ENCODE measurements at places on chromosomes 5 and 9. TPM values are rescaled to one million over a fixed set of nuclear protein-coding genes. Genes with fewer than 3 reads are reported as not detected.
A peak's percentile ranks its signal among the peaks of the same experiment; 100 is the strongest.

DNA sequence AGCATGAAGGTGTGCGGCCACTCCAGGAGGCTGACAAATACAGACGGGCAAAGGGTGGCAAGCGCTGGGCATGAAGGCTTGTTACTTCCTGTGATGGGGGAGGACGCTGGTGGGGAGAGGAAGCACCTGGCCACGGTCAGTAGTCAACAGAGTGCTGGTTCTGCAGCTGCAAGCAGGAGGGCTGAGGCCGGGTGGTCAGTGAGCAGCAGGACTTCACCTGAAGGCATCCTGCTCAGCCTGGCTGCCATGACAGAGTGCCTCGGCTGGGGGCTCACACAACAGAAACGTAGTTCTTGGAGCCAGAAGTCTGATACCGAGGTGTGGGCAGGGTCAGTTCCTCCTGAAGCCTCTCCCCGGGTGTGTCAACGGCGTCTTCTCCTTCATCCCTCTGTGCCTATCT is 118.6 kb upstream of the IRX4 start:
- DNase-seq = no peak

The ANKRD18B gene
- 0.13 TPM for total RNA-seq

The CDH9 gene
- not detected for total RNA-seq

DNA sequence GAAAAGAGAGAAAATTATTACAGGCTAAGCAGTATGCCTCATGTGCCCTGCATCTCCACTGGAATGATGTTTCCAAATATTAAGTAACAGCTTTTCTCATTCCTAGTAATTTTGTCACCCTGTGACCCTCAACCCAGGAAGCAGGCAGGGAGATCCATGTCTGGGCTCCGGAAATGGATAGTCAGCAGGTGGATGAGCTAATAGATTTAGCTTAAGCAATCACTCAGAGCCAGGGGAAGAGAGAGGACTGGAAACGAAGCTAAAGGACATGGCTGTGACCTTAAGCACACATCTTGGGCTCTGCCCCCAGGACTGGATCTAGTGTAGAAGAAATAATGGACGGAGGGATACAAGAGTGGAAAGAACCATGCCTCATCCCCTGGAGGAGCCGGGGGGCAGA is 89.5 kb downstream of the ARSB start:
- DNase-seq = no peak

GRCh38 chr9:19102181-19102630 is 498 bp downstream of the HAUS6 start:
- DNase-seq = no peak

The RNF180 gene
- 2.9 TPM for total RNA-seq

The TXNDC8 gene
- not detected for total RNA-seq

DNA sequence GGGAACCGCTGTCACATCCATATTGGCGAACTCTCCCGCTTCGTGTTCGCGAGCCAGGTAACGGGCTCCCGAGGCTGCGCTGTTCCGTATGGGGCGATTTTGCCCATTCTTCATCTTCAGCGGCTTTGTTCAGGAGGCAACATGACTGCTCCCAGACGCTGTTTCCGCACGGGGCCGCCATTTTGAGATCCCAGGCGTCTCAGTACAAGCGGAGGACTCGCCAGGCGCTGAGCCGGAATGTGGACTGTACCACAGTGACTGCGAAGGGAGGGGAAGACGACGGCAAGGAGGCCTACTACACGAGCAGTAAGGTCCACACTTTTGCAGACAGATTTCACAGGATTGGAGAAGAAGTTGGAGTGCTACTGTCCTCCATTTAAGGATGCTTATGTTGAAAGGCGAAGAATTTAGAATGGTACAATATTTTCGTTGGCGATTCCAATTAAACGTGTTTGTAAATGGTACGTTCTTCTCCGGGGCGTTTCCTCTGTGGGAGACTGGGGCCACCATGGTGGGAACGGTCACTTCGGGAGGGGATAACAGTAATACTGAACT is 41.6 kb upstream of the ZNF300 start:
- peak; percentile 70 for DNase-seq

The PTGS1 gene
- 1.8 TPM for total RNA-seq

GRCh38 chr9:35743452-35743851 is 5.6 kb downstream of the GBA2 start:
- no peak for DNase-seq

The SLC34A3 gene
- not detected for total RNA-seq

The INSYN2B gene
- total RNA-seq = 1.4 TPM

The ARL15 gene
- total RNA-seq = 39.0 TPM

DNA sequence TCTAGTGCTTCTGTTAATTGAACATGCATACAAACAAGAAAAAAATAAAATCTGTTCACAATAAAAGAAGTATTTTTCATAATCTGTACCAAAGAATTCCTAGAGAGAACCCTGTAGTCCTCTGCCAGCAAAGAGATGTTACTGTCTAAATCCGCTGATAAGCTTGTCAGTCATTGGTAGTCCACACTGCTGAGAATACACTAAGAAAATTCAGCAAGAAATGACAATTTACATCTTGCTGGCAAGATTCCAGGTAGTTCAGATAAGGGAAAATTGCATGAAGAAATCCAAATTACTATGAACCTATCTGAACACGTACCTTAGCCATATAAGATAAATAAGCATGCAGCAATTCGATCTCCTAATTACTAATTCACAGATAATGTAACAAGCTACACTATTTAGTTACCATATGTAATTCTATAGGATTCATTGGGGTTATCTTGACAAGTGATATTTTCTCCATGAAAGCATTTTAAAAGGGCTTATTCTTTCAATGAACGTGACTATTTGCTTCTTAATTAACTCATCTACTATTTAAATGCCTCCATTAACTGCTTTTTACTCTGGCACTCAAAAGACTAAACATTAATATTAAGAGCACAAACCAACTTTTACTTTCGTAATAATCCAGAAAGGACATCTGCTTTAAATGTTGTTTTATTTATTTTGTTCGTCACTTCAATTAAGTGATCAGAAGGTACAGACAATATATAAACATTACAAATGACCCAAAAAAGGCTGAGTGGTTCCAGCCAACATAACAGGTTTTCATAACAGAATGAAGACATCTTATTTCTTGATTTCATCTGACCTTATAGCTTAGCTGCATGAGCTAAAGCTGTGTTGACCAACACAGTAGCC is 9.7 kb downstream of the MPDZ start:
- peak; percentile 10 for DNase-seq

The MTREX gene
- 49.0 TPM for total RNA-seq

GRCh38 chr9:78103971-78104433 is 72.4 kb upstream of the GNAQ start:
- DNase-seq = no peak

The BNC2 gene
- total RNA-seq = 4.5 TPM

The PHYHD1 gene
- 0.26 TPM for total RNA-seq

DNA sequence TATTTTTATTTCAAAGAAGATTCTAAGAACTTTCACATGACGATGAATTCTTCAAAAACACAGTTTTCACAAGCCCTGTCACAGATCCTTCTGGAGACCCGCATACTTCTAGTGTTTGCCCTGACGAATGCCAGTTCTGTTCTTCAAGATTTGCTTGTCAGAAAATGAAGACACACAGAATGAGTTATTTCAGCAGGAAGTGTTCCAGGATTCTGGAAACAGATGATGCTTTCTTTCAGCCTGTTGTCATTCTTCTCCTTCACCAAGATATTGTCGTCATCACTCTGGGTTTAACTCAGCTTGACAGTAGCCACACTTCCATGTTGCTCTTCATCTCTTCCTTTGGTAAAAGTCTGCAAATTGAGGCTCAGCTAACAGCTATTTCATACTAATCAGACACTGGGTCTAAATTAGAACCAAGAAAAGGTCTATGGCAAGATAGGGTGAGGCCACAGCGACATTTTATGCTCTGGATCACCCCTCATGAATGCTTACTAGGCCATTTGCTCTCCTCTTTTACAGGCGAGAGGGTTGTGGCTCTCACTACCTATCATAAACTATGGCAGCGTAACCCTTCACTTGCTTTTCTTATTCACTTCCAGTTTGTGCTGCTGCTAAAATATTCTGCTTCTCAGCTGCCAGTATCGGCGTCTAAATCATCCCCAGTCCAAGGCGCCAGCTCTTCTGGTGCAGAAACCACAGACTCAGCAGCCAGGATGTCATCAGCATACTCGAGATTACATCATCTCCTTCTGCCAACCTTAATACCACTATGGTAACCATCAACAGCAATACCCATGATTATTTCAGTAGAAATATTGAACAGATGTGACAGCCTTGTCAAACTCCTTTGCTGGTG is 159.6 kb upstream of the TBCA start:
- no peak for DNase-seq

DNA sequence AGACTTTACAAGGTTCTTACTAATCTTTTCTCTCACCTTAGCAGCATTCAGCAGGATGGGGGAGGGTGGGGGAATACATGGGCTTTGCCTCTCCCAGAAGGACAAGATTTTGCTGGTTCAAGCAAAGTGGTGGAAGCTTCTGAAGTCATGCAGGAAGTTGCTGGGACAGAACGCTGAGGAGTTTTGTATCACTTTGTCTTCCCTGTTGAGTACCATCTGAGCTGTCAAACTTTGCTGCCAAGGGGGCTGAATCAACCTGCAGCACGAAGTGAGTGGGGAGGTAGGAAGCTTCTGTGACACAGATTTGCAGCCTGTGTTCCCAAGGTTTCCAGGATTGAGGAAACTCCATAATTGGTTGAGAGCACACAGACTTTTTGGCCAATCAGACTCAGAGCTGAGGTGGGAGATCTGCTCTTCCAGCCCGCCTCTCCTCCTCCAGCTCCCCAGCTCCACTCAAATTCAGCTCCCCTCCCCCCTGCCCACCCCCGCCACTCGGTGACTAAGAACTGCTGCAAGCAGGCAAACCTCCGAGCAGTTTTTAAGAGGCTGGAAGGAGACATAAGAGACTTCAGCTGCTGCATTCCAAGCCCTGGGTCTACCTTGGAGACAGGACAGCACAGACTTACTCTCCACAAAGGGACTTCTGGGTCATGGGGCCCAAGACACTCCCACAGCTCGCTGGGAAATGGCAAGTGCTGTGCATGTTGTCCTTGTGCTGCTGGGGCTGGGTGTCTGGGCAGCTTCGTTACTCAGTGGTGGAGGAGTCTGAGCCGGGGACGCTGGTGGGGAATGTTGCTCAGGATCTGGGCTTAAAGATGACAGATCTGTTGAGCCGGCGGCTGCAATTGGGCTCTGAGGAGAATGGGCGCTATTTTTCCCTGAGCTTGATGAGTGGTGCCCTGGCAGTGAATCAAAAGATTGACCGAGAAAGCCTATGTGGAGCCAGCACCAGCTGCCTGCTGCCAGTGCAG is at the start of gene PCDHGC5:
PCDHGC5 (plus strand) TSS at position 491 of the 971 bp plus-strand sequence; CDS start at position 651, 160 bp downstream.
- no peak for DNase-seq

The LYRM7 gene
- 3.5 TPM for total RNA-seq

The TYRP1 gene
- total RNA-seq = 0.51 TPM

- no peak for DNase-seq
Observed at GRCh38 chr5:66909364-66909763, 287.2 kb downstream of the CD180 start.

The CDKN2B gene
- 9.9 TPM for total RNA-seq

The PLGRKT gene
- total RNA-seq = 6.9 TPM

DNA sequence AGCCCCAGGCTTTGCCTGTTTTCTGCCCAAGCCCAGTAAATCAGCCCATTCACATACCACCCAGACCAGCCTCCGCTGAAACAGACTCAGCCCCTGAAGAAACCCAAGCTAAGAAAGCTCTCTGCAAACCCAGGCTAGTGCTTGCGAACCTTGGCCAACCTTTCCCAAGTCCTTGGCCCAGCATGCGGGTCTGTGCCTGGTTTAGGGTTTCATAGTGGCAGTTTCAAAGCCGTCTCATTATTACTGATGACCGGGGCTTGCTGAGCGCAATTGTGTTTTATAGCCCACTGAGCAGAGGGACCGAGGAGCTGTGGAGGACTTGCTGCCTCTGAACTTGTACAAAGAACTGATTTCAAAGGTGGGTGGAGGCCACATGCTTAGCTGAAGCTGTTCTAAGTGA is 584.3 kb downstream of the BNC2 start:
- no peak for DNase-seq

DNA sequence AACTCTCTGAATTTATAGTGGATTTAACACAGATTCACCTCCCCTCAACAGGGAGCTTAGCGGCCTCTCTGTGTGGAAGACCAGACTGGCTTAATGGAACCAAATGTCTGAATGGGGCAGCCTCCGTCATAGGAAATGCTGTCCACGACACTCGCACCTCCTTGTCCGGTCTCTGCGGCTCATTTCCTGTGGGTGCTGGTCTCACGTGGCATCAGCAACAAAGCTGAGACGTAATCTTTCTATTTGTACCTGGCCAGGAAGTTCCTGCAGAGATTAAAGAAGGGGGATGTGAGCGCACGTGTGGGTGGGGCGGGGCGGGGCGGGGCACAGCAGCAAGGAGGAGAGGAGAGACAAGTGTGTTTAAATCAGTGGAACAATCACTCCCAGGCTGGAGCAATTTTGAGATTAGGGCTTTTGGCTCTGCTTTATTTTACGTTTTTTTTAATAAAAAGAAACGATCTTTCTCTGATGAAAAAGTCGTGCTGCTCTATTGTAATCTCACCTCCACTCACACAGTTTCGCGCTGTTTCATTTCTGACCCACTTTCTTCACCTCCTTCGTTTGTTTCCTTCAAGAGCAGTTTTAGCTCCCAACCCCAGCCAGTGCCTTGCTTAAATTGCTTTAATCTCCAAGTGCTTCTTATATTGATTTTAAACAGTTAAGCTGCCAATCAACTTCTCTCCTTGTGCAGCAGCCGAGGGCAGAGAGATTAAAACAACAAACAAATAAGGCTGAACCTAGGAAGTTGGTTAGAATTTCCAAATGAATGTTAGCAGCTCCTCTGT is 132.2 kb upstream of the ASTN2 start:
- peak; percentile 32 for DNase-seq

The PAEP gene
- total RNA-seq = not detected

DNA sequence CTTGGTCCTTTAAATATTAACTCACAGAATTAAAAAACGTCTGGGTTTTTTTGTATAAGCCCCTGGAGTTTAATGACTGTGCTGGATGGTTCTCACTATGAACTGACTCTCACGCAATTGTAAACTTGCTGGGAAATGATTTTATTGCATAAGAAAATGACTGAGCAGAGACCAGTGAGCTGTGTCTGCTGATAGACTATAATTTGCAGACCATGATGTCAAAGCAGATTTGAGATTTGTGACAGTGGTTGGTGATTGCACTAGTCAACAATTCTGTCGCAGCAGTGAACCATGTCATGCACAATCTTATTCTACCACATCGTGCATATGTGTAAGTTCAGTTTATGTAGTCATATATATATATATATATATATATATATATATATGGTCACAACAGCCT is 85.7 kb upstream of the C9orf72 start:
- no peak for DNase-seq

DNA sequence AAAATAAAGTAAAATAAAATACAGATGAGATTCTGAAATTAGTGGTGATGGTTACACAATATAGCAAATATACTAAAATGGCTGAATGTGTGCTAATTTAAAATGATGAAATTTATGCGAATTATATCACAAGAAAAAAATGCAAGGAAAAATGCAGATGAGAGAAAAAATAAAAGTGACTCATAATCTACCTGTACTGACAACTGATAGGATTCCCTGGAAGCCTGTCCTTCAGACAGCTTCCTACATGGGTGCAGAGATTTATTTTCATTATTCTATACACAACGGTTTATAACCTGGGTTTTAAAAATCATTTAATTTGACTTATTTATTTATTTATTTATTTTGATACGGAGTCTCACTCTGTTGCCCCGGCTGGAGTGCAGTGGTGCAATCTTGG is 5.8 kb upstream of the NCS1 start:
- DNase-seq = no peak

- DNase-seq = peak; percentile 41
Observed at GRCh38 chr5:176812269-176813259, 2.2 kb downstream of the UNC5A start.

The ROPN1L gene
- total RNA-seq = 2.2 TPM

- no peak for DNase-seq
Observed at GRCh38 chr9:130118841-130119518, 53.2 kb upstream of the NCS1 start.

All from dermis microvascular lymphatic vessel endothelial cell (primary cell).